Amygdala (tissue), 56 donors: ENCODE measurements at places on chromosomes 7 and 10.

GRCh38 chr7:44639671-44640321 is 33.4 kb downstream of the OGDH start:
- DNase-seq = no peak

GRCh38 chr7:122487131-122487530 is 182.6 kb upstream of the FEZF1 start:
- no peak for DNase-seq

DNA sequence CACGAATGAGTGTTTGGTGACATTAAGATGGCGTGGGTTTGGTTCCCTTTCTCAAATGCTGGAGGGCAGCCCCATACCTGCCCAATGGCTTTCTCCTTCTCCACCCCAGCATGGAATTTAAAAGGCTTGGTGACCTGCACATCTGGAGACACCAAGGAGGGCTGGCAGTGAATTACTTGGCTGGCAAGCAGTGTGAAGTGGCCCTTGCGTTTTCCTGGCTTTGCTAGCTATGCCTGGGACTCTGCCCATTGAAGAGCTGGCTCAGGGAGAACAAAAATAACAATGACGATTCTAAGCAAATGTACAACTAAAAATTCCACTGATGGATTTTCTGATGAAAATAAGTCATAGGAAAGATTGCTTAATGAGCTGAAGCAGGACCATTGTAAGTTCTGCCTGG is 203.7 kb downstream of the CYP26A1 start:
- no peak for DNase-seq

DNA sequence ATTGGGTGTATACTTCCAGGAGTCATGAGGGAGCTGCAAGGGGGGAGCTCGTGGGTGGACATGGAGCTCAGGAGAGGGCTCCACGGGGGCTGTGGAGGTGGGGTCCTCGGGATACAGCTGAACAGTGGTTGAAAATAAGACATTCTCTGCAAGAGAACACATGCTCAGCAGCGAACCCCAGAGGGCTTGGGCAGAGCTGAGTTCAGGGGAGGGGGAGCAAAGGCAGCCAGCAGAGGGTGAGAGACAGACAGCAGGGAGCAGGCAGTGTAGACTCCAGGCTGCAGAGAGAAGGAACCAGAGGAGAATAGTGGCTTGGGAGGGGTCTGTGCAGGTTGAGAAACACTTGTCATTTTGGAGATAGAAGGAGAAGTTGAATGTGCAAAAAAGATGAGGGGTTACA is 73.0 kb upstream of the LRRC18 start:
- DNase-seq = no peak

GRCh38 chr7:70647801-70648498 is 484.0 kb upstream of the GALNT17 start:
- DNase-seq = no peak

DNA sequence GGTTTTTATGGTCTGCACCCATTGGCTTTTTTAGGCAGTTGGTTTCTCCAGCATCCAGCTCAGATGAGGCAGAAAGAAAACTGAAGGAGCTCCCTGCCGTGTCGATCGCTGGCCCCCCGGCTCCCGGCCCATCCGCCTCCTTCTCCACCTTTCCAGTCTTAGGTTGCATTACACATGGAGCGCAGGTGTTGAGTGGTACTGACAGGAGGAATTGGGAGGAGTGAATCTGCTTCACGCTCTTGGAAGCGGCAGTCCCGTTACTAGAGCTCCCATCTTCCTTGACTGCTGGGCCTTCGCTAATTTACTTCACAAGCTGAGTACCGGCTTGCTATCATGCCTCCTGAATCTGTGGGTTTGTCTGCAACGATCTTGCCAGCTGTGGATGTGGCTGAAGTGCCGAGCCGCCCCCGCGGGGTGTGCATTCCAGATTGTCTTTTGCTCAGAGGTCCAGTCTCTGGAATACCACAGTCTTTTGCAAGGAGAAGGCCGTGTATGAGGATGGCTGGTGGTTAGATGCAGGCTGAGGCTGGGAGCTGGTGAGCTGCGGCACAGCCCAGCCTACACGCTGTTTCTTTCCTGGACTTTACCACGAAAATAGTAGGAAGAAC is 17.1 kb downstream of the IQCE start:
- no peak for DNase-seq

DNA sequence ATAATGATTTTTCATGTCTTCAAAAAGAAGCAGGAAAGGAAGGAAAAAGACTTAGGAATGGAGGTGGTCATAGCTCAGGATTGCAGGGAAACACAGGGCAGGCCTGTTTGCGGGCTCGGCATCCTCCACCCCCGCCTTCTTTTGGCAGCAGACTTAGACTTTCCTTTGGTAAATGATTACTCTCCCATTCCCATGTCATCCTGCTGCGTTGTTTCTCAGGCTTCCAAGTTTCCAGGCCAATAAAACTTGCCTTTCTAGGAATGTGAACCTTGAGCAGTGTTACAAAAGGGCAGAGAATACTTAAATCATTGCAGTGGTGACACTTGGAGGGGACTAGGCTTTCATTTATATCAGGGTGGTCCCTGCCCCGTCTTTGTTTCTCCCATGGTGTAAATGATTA is 34.0 kb upstream of the DGKB start:
- DNase-seq = no peak

- no peak for DNase-seq
Measured at GRCh38 chr7:123992913-123993518, 39.9 kb downstream of the TMEM229A start.

GRCh38 chr7:23742051-23742450 is 32.0 kb downstream of the STK31 start:
- DNase-seq = no peak

- no peak for DNase-seq
Measured at GRCh38 chr7:90766814-90767564, 170.9 kb downstream of the CDK14 start.

DNA sequence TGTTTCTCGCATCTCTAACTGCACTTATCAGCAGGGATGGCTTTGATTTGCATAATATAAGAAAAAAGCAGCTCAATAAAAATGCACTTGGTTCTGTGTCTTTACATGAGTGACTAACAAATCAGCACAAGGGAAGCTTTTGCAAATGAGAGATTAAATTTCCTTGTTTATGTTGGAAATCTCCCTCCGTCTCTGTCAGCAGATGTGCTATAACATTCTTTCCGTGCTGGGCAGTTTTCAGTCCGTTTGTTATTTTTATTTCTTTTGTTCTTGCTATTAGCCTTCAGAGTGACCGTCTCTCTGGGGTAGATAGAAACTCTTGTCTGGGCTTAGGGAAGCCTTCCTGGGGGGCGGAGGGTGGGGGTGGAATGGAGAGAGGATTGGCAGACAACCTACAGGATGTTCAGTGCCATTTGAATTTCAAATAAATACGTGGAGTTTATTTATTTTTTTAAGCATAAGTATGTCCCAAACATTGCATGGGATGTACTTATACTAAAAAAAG is 96.0 kb downstream of the GATA3 start:
- no peak for DNase-seq

GRCh38 chr7:2012981-2013380 is 219.8 kb downstream of the MAD1L1 start:
- peak; percentile 25 for DNase-seq

DNA sequence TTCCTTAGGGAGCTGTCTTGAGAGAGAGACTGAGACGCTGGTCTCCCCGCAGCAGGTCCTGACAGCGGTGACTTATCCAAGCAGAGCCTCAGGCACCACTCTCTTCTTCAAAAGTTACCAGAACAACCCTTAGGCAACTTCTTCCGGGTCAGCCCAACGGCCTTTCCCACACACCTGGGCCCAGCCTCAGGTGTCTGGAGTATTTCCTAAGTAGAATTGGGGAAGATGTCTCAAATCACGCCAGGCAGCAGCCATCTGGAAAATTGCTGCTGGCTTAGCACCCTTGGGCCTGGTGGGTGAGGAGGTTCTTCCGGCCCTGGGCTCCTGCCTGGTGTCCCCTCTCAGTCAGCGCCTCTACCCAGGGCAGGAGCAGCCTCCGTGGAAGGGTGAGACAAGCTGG is 80.4 kb upstream of the ANLN start:
- DNase-seq = no peak

DNA sequence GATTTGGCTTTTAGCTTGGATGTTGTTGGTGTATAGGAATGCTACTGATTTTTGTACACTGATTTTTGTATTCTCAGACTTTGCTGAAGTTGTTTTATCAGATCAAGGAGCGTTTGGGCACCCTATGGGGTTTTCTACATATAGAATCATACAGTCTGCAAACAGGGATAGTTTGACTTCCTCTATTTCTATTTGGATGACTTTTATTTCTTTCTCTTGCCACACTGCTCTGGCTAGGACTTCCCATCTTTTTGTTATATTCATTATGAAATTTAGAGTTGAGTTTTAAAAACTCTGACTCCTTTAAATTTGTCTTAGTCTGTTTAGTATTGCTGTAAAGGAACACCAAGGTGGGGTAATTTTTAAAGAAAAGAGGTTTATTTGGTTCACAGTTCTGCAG is 4.7 kb downstream of the ZNF786 start:
- no peak for DNase-seq

GRCh38 chr7:18320971-18321567 is 174.5 kb upstream of the HDAC9 start:
- no peak for DNase-seq

DNA sequence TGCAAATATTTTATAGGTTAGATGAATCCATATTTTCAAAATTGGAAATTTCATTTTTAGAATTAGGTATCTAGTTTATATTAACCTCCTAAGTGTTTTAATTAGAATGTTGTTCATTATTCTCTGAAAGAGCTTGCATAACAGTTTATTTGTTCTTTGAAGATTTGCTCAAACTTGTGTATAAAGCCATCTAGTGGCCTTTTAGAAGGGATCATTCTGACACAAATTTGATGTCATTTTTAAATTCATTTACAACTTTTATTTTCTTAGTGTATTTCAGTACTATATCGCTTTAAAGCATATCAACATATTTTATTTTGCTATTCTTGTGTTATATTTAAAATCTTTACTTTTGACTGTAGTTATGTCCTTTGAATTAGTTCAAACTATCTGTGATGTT is 527.0 kb upstream of the NRG3 start:
- no peak for DNase-seq

- DNase-seq = no peak
Measured at GRCh38 chr10:75718991-75719390, 287.6 kb downstream of the LRMDA start.

DNA sequence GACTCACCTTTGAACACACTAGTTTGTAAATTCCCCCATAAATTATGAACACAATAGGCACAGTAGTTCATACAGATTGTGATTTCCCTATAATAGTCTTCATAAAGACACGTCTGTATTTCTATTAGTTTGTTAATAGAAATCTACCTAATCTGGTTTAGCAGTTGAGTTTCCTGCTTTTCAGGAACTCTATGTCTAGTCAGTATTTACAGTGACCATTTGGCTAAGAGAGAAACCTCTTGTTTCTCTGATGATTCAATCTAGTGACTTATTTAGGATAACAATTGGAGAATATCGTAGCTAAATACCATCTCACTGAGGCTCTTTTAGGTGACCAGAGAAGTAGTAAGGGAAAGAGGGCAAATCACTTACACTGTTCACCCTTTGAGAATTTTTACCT is 5.9 kb upstream of the HERPUD2 start:
- no peak for DNase-seq

DNA sequence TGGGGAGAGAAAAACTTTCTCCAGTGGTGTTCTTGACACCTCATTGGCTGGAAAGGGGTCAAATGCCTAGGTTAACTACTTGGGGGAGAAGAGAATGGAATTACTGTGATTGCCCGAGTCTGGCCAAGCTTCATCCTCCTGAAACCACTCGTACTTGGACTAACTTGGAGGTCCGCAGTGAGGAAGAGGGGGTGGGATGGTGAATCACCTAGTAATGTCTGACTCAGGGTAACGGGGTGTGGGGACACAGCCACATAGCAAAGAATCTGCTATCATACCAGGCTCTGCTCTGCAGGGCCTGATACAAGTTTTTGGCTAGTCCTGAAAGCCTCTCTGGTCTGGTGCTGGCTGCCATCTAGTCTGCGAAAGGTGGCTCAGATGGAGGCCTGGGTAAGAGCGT is 190.9 kb downstream of the RPS24 start:
- DNase-seq = no peak

- DNase-seq = no peak
Measured at GRCh38 chr7:111388912-111389311, 173.4 kb downstream of the IMMP2L start.

DNA sequence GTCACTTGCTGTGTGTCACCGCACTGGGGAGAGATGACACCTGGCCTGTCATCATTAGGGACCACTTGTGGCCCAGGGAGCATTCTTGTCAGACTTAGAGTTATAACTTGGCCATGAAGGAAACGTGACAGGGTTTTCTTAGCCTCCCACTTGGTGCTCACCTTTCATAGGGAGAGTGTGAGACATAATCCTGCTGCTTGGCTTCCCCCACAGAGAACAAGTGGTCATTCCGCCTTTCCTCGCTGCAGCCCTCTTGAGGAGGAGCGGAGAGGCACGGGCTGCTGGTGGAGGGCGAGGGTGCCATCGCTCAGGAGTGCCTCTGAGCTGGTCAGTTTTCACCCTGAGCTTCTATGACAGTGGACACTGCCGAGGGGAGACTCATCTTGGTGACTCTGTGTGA is 125.0 kb upstream of the GJD4 start:
- DNase-seq = no peak

DNA sequence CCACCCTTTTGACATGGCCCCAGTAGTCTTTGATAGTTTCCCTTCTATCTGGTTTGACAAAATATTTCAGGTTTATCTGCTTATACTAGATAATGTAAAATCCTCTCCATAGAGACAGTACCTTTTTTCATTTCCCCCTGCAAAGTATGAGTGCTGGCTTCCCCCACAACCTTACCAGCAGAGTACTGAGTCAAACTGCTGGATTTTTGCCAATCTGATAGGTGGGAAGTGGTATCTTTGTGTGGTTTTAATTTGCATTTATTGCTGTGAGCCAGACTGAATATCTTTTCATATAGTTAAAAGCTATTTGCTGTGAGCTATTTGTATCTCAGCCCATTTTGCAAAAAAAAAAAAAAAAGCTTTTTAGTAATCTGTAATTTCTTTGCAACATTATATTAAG is 32.1 kb upstream of the HECTD2 start:
- DNase-seq = no peak

DNA sequence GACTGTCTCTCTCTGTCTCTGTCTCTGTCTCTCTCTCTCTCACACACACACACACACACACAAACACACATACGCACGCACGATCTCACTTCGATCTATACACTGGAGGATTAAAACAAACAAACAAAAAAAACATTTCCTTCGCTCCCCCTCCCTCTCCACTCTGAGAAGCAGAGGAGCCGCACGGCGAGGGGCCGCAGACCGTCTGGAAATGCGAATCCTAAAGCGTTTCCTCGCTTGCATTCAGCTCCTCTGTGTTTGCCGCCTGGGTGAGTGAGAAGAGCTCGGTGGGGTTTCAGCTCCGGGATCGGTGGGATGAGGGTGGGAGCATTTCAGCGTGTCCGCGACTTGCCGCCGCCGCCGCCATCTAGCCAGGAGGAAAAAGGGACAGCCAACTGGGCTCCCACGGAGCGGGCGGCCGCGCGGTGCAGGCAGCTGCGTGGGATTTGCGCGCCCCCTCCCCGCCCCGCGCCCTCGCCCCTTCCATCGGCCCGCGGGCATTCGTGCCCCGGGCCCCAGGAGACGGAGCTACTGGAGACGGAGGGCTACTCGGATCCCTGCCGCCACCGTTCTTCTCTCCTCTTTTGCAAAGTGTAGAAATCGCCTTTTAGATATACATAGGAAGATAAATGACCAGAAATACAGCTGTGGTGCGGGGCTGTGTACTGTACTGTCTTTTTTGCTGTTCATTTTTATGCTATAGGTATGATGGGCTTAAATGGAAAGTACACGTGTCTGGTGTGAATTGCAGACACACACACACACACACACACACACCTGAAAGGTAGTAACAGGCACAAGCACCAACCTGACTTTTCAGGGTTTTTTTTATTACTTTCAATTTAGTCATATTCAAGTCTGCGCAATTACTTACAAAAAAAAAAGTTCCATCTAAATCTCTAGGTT is 581 bp downstream of the PTPRZ1 start:
- peak; percentile 34 for DNase-seq

GRCh38 chr7:87021285-87021684 is 38.2 kb downstream of the ELAPOR2 start:
- no peak for DNase-seq
